Pulmonary artery endothelial cell (primary cell): ENCODE measurements at places on chromosomes 5 and 9. TPM values are rescaled to one million over a fixed set of nuclear protein-coding genes. Genes with fewer than 3 reads are reported as not detected.

The RNF180 gene
- total RNA-seq, result 5.0 and 6.8 TPM in 2 replicates

The LOX gene
- 25.5 and 36.9 TPM in 2 replicates for total RNA-seq

The PCSK1 gene
- total RNA-seq, result 2.2 and 3.4 TPM in 2 replicates

The PCDHA5 gene
- 0.04 and 0.07 TPM in 2 replicates for total RNA-seq

The SPATA31D3 gene
- total RNA-seq, result not detected in 2 replicates

The CDO1 gene
- 5.5 and 6.3 TPM in 2 replicates for total RNA-seq

The HRH2 gene
- 0.26 TPM in 1 of 2 replicates, not detected in the other for total RNA-seq

The SLU7 gene
- 46.8 and 57.5 TPM in 2 replicates for total RNA-seq

The SLC6A18 gene
- total RNA-seq, result not detected in 2 replicates

The IL7R gene
- total RNA-seq, result 0.39 and 1.2 TPM in 2 replicates

The ZNF169 gene
- total RNA-seq, result 3.7 and 3.8 TPM in 2 replicates

The SLC34A3 gene
- total RNA-seq, result not detected in 2 replicates

The TAF11L5 gene
- not detected in 2 replicates for total RNA-seq

The EGFLAM gene
- 0.53 and 0.59 TPM in 2 replicates for total RNA-seq

The CCDC192 gene
- not detected in 2 replicates for total RNA-seq

The PCDHA6 gene
- total RNA-seq, result 0.40 and 0.88 TPM in 2 replicates

The CTXN3 gene
- not detected in 2 replicates for total RNA-seq

The GABRG2 gene
- not detected in 2 replicates for total RNA-seq

The PRSS3 gene
- total RNA-seq, result 20.3 and 30.8 TPM in 2 replicates

The PIP5KL1 gene
- total RNA-seq, result 0.21 and 0.79 TPM in 2 replicates

The ARHGEF39 gene
- total RNA-seq, result 0.86 and 2.0 TPM in 2 replicates

The LTC4S gene
- 0.46 and 0.66 TPM in 2 replicates for total RNA-seq

The SPATA6L gene
- total RNA-seq, result 1.5 and 2.5 TPM in 2 replicates

The ACTBL2 gene
- total RNA-seq, result not detected in 2 replicates

The MTAP gene
- 32.2 and 55.8 TPM in 2 replicates for total RNA-seq

The BARHL1 gene
- not detected in 2 replicates for total RNA-seq

The SPATA31D4 gene
- total RNA-seq, result not detected in 2 replicates

The SLC6A3 gene
- not detected in 2 replicates for total RNA-seq

The SH3TC2 gene
- 2.5 and 5.5 TPM in 2 replicates for total RNA-seq

The UBE2R2 gene
- total RNA-seq, result 19.7 and 23.5 TPM in 2 replicates

The PBX3 gene
- 9.2 and 19.3 TPM in 2 replicates for total RNA-seq

The ABL1 gene
- total RNA-seq, result 49.2 and 59.5 TPM in 2 replicates

The THBS4 gene
- under 0.01 TPM in 1 of 2 replicates, not detected in the other for total RNA-seq

The IFNA13 gene
- total RNA-seq, result not detected in 2 replicates

The TLN1 gene
- 314 and 379 TPM in 2 replicates for total RNA-seq

The NIM1K gene
- 0.07 TPM in 1 of 2 replicates, not detected in the other for total RNA-seq

The DNAJC21 gene
- 29.9 and 53.2 TPM in 2 replicates for total RNA-seq

The ASPN gene
- 0.07 and 0.11 TPM in 2 replicates for total RNA-seq

The NOTCH1 gene
- 70.7 and 92.1 TPM in 2 replicates for total RNA-seq

The NEUROG1 gene
- total RNA-seq, result not detected in 2 replicates

The AIF1L gene
- total RNA-seq, result 64.6 and 72.3 TPM in 2 replicates

The LVRN gene
- 0.13 and 0.18 TPM in 2 replicates for total RNA-seq

The C5orf46 gene
- 0.21 TPM in 1 of 2 replicates, not detected in the other for total RNA-seq

The SEC24A gene
- total RNA-seq, result 18.3 and 21.1 TPM in 2 replicates

The HSD17B3 gene
- not detected in 2 replicates for total RNA-seq

The ARHGEF28 gene
- total RNA-seq, result 74.8 and 113 TPM in 2 replicates

The NTNG2 gene
- 0.20 and 0.92 TPM in 2 replicates for total RNA-seq

The GLDC gene
- 16.5 and 19.4 TPM in 2 replicates for total RNA-seq

The NLN gene
- total RNA-seq, result 46.0 and 73.0 TPM in 2 replicates

The CNTNAP3 gene
- 61.0 and 98.1 TPM in 2 replicates for total RNA-seq

The FCN1 gene
- total RNA-seq, result not detected in 2 replicates

The TMEM174 gene
- 0.07 TPM in 1 of 2 replicates, not detected in the other for total RNA-seq
